Stimulated activated naive CD4-positive, alpha-beta T cell (primary cell): ENCODE measurements at places on chromosomes 1 and 21.

GRCh38 chr1:21089731-21090130, 87.0 kb downstream of the EIF4G3 start:
- no peak for DNase-seq

DNA sequence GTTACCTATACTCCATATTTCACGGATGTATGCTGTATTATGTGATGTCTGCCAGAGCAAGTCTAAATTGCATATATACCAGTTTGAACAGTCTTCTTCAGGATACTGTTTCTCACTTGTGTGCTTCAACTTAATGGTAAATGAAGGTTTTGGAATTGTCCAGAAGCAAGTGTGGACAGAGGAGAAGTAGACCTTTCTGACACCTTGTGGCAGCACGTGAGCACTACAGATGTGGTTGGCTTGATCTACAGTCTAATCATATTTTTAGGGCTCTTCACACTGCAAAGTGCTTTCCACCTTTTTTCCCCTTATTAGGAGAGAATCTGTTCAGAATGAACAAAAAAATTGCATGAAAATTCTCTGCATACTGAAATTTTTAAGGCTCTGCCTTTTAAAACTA, 10.9 kb downstream of the MORC3 start:
- DNase-seq = peak; percentile 43

- DNase-seq = no peak
These were observed 97.9 kb downstream of the GIPC2 start for GRCh38 chr1:78143673-78144072.

DNA sequence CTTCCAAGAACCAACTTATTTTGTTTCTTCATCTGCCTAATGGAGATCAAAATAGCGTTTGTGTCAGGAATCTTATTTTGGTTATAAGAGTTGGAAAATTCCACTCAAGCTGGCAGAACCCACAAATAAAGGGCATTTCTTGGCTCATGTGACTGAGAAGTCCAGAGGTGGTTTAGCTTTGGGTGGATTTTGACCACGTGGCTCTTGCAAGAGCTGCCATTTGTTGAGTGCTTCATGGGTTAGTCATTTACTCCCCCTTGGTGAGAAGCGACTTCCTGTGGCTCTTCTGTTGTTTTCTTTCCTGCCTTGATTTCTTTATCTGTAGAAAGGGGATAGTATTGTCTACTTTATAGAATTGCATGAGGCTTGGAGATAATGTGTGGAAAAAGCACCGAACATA, 9.5 kb upstream of the RNF186 start:
- DNase-seq = no peak
